ENCODE measurements at places on chromosomes 12 and 14. TPM values are rescaled to one million over a fixed set of nuclear protein-coding genes. Genes with fewer than 3 reads are reported as not detected.

MSI1 gene
- not detected for total RNA-seq

C12orf54 gene
- total RNA-seq, result not detected

PRB2 gene
- not detected for total RNA-seq

GPR68 gene
- total RNA-seq, result 0.48 TPM

FAM161B gene
- 2.0 TPM for total RNA-seq

CLEC7A gene
- total RNA-seq, result 2.8 TPM

COX8C gene
- total RNA-seq, result not detected

RPGRIP1 gene
- total RNA-seq, result not detected

ACSS3 gene
- 43.4 TPM for total RNA-seq

DNA sequence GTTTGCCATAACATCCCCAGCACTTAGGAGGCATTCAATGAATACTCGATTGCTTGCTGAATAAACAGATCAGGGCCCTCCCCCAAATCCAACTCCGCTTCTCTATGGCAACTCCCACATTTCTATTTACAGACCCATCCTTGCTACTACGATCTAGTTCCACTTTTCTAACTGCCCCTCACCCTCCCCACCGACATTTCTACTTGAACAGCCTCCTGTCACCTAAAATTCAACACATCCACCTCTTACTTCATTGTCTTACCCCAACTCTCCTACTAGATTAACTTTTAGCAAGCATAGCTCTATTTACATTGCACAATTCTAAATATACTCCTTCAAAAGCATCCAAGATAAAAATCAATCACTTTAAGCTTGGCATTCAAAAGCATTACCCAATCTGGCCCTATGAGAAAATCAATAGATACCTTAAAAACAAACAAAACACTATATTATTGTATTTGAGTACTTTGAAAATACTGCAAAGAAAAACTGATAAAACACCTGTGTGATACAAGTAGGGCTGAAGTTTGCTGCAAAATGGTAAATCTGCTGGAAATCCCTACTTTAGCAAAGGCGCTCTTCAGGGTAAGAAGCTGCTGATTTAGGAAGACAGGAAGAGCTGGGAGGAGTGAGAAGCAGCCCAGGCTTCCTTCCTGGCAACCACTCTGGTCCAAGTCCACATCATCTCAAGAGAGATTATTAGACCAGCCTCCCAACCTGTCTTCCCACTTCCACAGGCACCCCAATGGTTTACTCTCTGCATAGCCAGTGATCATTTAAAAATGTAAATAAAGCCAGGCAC, 96.4 kb downstream of the HECTD4 start:
- DNase-seq, result no peak

DNA sequence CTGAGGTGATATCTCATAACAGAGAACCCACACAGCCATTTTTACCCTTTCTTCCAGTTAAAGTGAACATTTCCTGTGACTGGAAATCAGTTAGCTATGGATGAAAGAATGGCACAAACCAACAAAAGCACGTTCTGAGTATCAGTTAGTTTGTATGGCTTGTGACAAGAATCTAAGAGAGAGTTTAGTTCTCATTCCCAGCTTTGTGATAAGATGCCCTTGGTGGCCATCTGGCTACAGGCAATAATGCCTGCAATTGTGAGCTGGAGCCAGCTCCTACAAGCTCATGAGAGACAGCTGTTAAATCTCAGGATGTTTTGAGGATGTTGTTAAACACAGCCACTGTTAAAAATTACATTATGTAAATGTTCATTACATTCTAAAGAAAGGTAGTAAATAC, 122.0 kb upstream of the FRMD6 start:
- DNase-seq, result no peak

GRCh38 chr12:39443929-39444209, 949 bp upstream of the KIF21A start:
- no peak for DNase-seq

GRCh38 chr14:23351681-23352505, 794 bp downstream of the SLC22A17 start:
- no peak for DNase-seq

DNA sequence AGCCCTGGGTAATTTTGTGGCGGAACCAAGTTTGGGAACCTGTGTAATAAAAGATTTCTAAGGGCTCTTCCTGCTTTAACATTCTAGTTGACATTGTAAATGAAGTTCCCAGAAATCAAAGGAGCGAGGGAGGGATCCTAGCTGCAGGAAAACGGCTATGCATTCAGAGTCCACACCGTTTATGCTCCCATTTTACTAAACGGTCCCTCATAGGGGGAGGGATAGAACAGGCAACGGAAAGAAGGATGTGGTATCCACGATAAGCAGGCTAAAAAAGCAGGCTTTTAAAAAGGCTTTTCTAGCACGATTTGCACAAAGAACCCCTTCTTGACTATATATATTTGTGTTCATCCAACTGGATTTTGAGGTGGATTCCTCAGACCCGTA, 559 bp downstream of the SYNJ2BP start:
- no peak for DNase-seq

GRCh38 chr14:22547948-22548750, 40.9 kb downstream of the DAD1 start:
- no peak for DNase-seq
